Tibial nerve (tissue), 4 donors: ENCODE measurements at places on chromosomes 13 and 19. TPM values are rescaled to one million over a fixed set of nuclear protein-coding genes. Genes with fewer than 3 reads are reported as not detected.

Gene ZNF682
- 9.0 TPM for total RNA-seq

Gene CHST8
- total RNA-seq = 1.5 TPM

- H3K4me1 ChIP-seq = peaks cover 60% of the 10 kb centered on the region
- peaks cover 6% of the 10 kb centered on the region for H3K27me3 ChIP-seq
- H3K27ac ChIP-seq = peak overlapping the region; percentile 89
Observed at GRCh38 chr19:3606174-3606689, 443 bp downstream of the TBXA2R start.

GRCh38 chr19:16938211-16938610 lies 49.4 kb downstream of the F2RL3 start:
- DNase-seq = no peak
- no peaks in the 10 kb centered on the region for H3K4me1 ChIP-seq
- no peaks in the 10 kb centered on the region for H3K36me3 ChIP-seq
- no peaks in the 10 kb centered on the region for H3K27me3 ChIP-seq
- no peak overlapping the region for H3K27ac ChIP-seq
- no peak overlapping the region for H3K4me3 ChIP-seq

DNA sequence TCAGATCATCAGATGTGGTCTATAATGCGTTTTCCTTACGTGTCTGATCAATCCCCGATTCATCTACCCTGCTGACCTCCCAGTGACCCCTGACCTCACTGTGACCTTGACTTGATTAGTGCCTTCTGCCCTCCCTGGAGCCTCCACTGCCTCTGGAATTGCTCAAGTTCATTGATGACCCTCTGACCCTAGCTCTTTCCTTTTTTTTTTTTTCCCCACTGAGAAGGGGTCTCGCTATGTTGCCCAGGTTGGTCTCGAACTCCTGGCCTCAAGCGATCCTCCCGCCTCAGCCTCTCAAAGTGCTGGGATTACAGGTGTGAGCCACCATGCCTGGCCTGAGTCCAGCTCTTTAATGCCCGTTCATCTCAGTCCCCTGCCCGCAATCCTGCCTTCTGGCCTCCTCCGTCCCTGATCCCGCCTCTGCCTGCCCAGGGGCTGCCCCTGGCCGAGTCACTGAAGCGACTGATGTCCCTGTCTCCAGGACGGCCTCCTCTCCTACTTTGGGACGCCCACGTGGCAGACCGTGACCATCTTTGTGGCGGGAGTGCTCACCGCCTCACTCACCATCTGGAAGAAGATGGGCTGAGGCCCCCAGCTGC lies 4.0 kb upstream of the FTL start:
- DNase-seq = no peak
- H3K27ac ChIP-seq = no peak overlapping the region
- no peaks in the 10 kb centered on the region for H3K4me1 ChIP-seq
- H3K4me3 ChIP-seq = no peak overlapping the region

Gene SBK2
- total RNA-seq = not detected

Gene NAA16
- total RNA-seq = 33.0 TPM

DNA sequence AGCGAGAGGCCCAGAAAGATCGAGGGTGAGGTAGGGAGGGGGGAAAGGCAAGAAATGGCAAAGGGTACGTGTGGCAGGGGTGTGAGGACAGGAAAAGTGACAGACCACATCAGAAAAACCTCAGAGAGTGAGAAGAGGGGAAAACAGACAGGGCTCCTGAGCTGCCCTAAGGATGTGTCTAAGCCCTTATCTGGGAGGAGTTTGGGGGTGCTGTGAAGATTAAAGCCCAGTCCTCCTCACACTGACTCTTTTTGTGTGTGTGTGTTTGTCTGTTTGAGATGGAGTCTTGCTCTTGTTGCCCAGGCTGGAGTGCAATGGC lies 703 bp upstream of the PTH2 start:
- no peak overlapping the region for H3K27ac ChIP-seq
- H3K4me1 ChIP-seq = peaks cover 28% of the 10 kb centered on the region
- no peaks in the 10 kb centered on the region for H3K36me3 ChIP-seq

Gene NLRP9
- total RNA-seq = not detected

DNA sequence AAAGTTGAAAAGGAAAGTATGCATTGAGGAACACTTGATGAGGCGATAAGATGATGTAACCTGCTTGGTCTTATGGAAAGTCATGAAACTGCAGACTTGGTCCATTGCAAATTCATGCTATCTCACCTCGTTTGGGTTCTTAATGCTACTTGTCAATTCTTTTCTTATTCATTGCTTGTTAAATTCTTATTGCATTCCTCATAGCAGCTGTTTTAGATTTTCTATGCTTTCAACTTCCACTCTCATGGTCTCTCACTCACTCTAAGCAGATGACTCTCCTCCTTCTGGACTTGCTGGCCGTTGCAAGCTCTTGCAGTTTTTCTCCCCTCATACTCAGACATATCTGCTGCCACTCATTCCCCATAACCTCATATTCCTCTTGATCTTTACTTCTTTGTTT lies 67.8 kb upstream of the CSNK1A1L start:
- H3K27ac ChIP-seq = no peak overlapping the region
- H3K4me1 ChIP-seq = no peaks in the 10 kb centered on the region
- H3K27me3 ChIP-seq = no peaks in the 10 kb centered on the region
- DNase-seq = no peak
- H3K4me3 ChIP-seq = no peak overlapping the region
- no peaks in the 10 kb centered on the region for H3K36me3 ChIP-seq

GRCh38 chr13:98871727-98872126 lies 106.1 kb downstream of the DOCK9 start:
- no peak overlapping the region for H3K4me3 ChIP-seq
- H3K36me3 ChIP-seq = no peaks in the 10 kb centered on the region
- no peak overlapping the region for H3K27ac ChIP-seq
- H3K4me1 ChIP-seq = no peaks in the 10 kb centered on the region

Gene SIGLEC9
- total RNA-seq = 4.6 TPM

DNA sequence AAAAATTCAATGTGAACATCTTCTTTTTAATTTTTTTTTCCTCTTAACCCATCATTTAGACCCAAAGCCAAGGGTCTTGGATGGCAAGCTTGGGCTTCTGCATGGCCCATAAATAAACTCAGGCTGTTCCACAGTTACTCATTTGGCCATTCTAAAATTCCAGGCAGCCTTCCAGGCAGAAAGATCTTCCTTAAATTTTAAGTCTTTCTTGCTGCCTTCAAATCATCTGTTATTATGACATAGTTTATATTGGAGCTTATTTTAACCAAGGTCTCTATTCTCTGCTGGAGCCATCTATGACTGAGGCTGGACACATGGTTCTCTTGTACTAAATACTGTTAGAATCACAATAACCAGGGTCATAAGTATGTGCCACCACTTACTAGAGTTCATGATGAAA lies 317.3 kb upstream of the MAB21L1 start:
- H3K4me3 ChIP-seq = no peak overlapping the region
- no peak for DNase-seq
- H3K27ac ChIP-seq = peak overlapping the region; percentile 6
- no peaks in the 10 kb centered on the region for H3K27me3 ChIP-seq

DNA sequence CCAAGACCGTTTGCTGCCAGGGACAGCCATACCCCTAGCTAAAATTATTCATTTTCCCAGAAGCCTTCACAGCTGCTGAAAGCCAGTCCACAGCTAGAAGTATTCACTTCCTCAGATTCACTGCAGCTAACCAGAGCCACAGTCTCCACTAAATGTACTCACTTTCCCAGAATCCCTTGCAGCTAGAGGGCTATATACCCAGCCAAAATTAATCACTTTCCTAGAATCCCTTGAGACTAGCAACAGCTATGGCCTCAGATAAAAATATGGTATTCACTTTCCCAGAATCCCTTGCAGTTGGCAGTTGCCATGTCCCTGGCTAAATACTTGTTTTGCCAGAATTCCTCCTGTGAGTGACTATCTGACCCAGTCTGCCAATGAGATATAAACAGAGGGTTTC lies 13.8 kb upstream of the MEIS3 start:
- H3K27me3 ChIP-seq = no peaks in the 10 kb centered on the region
- H3K4me1 ChIP-seq = peaks cover 9% of the 10 kb centered on the region
- no peak overlapping the region for H3K4me3 ChIP-seq
- H3K27ac ChIP-seq = no peak overlapping the region
- H3K36me3 ChIP-seq = no peaks in the 10 kb centered on the region

GRCh38 chr19:39498798-39499642 lies at the start of gene DLL3:
DLL3 (plus strand) TSS chr19:39498947; CDS start chr19:39498975, 28 bp downstream.
- no peak for DNase-seq
- H3K27me3 ChIP-seq = no peaks in the 10 kb centered on the region
- H3K4me3 ChIP-seq = peak within 1 kb of the TSS; percentile 12
- no peaks in the 10 kb centered on the region for H3K4me1 ChIP-seq

GRCh38 chr13:30364133-30364532 lies 56.8 kb upstream of the KATNAL1 start:
- no peak for DNase-seq
- no peak overlapping the region for H3K4me3 ChIP-seq
- H3K27me3 ChIP-seq = no peaks in the 10 kb centered on the region
- H3K4me1 ChIP-seq = no peaks in the 10 kb centered on the region
- H3K36me3 ChIP-seq = no peaks in the 10 kb centered on the region

GRCh38 chr19:49790866-49791265 lies 22.2 kb downstream of the FUZ start:
- H3K4me1 ChIP-seq = peaks cover 11% of the 10 kb centered on the region
- H3K27me3 ChIP-seq = no peaks in the 10 kb centered on the region
- peaks cover 83% of the 10 kb centered on the region for H3K36me3 ChIP-seq
- no peak for DNase-seq

GRCh38 chr13:23377579-23377978 lies 55.9 kb downstream of the SACS start:
- H3K4me3 ChIP-seq = no peak overlapping the region
- H3K36me3 ChIP-seq = no peaks in the 10 kb centered on the region
- peaks cover 45% of the 10 kb centered on the region for H3K4me1 ChIP-seq
- no peak overlapping the region for H3K27ac ChIP-seq

DNA sequence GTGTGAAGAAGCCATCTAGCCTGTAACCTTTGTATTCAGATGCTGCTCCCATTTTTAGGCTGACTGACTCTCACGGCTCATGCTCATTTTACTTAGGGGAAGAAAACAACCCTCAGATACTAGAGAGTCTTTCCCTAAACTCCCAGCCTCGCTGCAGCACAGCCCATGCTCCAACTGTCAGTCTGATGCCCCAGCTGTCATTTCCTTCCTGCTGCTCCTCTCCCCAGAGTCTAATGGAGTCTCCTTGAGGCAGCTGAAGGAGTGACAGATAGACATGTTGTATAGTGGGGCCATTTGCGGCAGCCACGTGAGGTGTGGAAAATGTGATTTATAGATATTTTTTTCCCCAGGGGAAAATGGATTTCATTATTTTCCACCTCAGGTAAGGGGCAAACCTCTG lies 59.2 kb upstream of the OLFM4 start:
- DNase-seq = no peak
- no peak overlapping the region for H3K4me3 ChIP-seq
- no peaks in the 10 kb centered on the region for H3K36me3 ChIP-seq
- H3K27ac ChIP-seq = no peak overlapping the region

DNA sequence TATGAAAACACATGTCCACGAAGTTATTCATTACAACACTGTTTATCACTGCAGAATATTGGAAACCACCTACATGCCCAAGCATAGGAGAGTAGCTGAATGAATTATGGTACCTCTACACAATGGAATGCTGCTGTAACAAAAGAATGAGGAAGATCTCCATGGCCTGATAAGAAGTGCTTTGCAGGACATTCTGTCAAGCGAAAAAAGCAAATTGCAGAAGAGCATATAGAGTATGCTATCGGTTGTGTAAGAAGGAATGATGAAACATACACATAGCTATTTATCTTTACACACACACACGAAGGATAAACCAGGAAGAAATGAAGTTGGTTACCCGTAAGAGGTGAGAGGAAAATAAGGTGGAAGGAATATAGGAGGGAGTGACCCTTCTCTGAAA lies 37.5 kb upstream of the CEACAM20 start:
- DNase-seq = no peak
- no peaks in the 10 kb centered on the region for H3K36me3 ChIP-seq
- H3K4me1 ChIP-seq = no peaks in the 10 kb centered on the region
- H3K27me3 ChIP-seq = no peaks in the 10 kb centered on the region
- no peak overlapping the region for H3K4me3 ChIP-seq

GRCh38 chr19:11927227-11927626 lies 2.3 kb downstream of the ZNF700 start:
- H3K27ac ChIP-seq = no peak overlapping the region
- H3K36me3 ChIP-seq = no peaks in the 10 kb centered on the region
- H3K4me3 ChIP-seq = no peak overlapping the region
- peaks cover 12% of the 10 kb centered on the region for H3K4me1 ChIP-seq
- DNase-seq = no peak

GRCh38 chr13:30129411-30129810 lies 177.9 kb downstream of the KATNAL1 start:
- H3K27me3 ChIP-seq = no peaks in the 10 kb centered on the region
- DNase-seq = no peak
- H3K27ac ChIP-seq = no peak overlapping the region
- H3K4me1 ChIP-seq = peaks cover 10% of the 10 kb centered on the region
- no peak overlapping the region for H3K4me3 ChIP-seq

Gene ATF5
- 12.6 TPM for total RNA-seq

Gene TMEM59L
- total RNA-seq = 4.2 TPM

- no peak overlapping the region for H3K4me3 ChIP-seq
- H3K4me1 ChIP-seq = no peaks in the 10 kb centered on the region
- H3K36me3 ChIP-seq = no peaks in the 10 kb centered on the region
- no peak overlapping the region for H3K27ac ChIP-seq
- H3K27me3 ChIP-seq = no peaks in the 10 kb centered on the region
Observed at GRCh38 chr13:40428354-40428753, 238.1 kb downstream of the FOXO1 start.

GRCh38 chr13:21616205-21616866 lies 12.4 kb upstream of the MICU2 start:
- H3K4me1 ChIP-seq = no peaks in the 10 kb centered on the region
- no peak overlapping the region for H3K27ac ChIP-seq
- H3K4me3 ChIP-seq = no peak overlapping the region
- no peaks in the 10 kb centered on the region for H3K27me3 ChIP-seq

- peak overlapping the region; percentile 70 for H3K27ac ChIP-seq
- no peak for DNase-seq
- H3K36me3 ChIP-seq = no peaks in the 10 kb centered on the region
- H3K4me3 ChIP-seq = no peak overlapping the region
- H3K27me3 ChIP-seq = no peaks in the 10 kb centered on the region
- peaks cover 17% of the 10 kb centered on the region for H3K4me1 ChIP-seq
Observed at GRCh38 chr19:10892256-10892655, 20.9 kb downstream of the CARM1 start.

GRCh38 chr13:99374994-99375737 lies 68.0 kb upstream of the GPR183 start:
- H3K4me1 ChIP-seq = no peaks in the 10 kb centered on the region
- H3K27me3 ChIP-seq = no peaks in the 10 kb centered on the region
- H3K4me3 ChIP-seq = no peak overlapping the region

Gene VASP
- 74.4 TPM for total RNA-seq

GRCh38 chr13:35140831-35141230 lies 198.8 kb downstream of the NBEA start:
- no peak for DNase-seq
- peaks cover 3% of the 10 kb centered on the region for H3K36me3 ChIP-seq
- H3K4me1 ChIP-seq = no peaks in the 10 kb centered on the region
- H3K4me3 ChIP-seq = no peak overlapping the region
- no peaks in the 10 kb centered on the region for H3K27me3 ChIP-seq
